ENCODE measurements at places on chromosomes 1 and 21.

DNA sequence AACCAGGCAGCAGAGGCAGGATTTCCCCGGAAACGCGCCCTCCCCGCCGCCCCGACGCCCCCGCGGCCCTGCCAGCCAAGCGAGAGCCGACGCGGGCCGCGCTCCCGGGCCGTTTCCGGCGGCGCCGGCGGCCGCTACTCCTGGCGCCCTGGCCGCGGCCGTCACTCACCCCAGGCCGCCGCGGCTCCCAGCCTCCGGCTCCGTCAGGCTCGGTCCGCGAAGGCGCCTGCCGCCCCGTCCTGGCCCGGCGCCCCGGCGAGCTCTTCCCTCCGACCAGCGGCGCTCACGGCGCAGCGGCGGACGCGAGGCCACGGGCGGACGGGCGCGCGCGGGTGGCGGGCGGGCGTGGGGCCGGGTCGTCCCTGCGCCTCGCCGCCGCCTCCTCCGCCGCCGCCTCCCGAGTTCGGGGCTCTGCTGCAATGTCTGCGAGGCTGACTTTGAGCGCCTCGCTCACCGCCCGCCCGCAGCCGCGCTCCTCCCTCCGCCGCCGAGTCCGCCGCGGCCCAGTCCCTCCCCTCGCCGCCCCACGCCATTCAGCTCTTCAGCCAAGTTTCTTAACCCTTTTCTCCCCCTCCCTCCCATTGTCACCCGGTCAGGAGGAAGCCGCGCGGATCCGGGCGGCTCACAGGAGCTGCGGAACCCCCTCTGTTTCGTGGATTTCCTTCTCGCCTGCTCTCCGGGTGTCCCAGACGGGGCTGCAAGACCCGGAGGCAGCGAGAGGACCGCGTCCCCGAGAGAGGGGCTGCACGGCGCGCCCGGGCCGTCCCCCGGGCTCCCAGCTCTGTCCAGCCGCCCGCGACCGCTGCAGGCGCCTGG lies at the start of gene NRIP1:
Gene NRIP1 (minus strand): TSS at position 425 of the 816 bp plus-strand sequence. CDS start 96,808 bp downstream, outside the sequence.
- DNase-seq, result peak; percentile 84

DNA sequence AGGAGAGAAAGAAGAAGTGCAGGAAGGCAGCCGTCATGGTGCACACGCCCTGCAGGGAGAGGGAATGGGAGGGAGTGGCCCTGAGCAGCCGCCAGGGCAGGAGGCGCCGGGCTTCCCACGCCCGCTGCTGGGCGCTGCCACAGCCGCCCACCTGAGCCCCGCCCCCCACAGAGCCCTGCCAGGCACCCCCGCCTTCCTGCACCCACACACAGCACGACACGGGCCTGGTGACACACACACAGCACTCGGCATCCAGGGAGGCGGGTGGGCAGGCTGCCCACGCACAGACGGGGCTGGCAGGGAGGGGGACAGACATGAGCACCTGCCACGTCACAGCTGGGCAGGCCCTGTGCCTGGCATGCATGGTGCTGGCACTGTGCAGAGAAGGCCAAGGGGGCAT lies 27.5 kb downstream of the ADGRB2 start:
- no peak for DNase-seq

- no peak for DNase-seq
These were observed 14.0 kb upstream of the PRDM16 start for GRCh38 chr1:3055051-3055450.

DNA sequence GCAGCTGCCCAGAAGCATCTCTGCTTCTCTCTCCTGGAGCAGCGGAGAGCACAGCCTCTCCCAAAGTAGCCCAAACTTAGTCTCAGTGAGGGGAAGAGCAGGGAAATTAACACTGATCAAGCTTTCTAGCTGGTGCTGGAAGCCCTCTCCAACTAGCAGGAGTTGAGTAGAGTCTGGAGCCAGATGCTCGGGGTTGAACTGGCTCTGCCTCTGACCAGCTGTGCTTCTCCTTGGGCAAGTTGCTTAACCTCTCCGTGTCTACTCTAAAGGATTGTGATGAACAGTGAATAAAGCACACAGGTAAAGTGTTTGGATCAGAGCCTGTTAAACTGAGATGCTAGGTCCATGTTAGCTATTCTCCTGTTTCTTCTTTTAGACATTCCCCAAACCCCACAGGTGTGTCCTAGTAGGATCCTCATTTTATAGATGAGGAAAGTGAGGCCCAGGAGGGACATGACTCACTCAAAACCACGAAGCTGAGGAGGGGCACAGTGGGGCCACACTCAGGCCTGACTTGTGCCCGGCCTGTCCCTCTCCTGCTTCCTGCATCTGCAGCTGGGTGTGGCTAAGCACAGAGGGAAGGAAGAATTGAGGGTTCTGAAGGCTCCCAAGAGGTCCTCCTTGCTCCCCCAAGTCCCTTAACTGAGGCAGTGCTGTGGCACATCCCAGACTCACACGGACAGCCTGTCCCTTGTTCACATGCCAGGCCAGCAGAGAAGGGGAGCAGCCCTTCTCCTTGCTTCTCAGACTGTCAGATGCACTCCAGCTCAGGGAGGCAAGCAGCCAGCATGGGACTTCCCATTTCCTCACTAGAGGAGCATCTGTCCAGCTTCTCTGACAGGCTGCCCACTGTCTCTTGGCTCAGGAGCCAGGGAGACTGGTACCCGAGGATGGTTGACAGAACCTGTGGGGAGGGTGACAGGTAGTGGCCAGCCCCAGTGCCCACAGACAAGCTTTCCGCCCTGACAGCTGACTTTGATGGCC lies 152.0 kb upstream of the IGSF21 start:
- no peak for DNase-seq

GRCh38 chr1:36638268-36638667 lies 155.6 kb upstream of the CSF3R start:
- DNase-seq, result no peak

GRCh38 chr1:230348386-230349019 lies 77.6 kb downstream of the PGBD5 start:
- DNase-seq, result no peak

GRCh38 chr1:28039341-28039740 lies 49.1 kb downstream of the EYA3 start:
- DNase-seq, result no peak

DNA sequence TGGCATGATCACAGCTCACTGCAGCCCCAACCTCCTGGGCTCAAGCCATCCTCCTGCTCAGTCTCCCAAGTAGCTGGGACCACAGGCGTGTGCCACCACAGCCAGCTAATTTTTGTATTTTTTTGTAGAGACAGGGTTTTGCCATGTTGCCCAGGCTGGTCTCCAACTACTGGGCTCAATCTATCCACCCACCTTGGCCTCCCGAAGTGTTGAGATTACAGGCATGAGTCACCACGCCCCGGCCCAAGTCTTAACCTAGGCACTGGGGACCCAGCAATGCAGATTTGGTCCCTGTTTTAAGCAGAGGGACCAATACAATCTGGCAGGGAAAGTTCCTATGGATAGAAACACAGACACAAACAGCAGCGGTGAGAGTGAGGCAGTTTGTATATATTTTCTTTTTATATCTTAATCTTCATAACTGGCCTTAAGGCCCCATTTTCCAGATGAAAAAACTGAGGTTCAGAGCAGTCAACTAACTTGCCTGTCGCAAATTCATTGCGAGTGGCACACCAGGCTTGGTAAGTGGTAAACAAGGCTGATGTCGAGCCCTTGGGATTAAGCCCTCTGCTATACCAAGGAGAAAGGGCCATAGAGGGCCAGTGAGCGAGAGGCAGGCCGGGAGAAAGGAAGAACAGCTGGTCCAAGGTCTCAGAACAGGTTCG lies 77.8 kb upstream of the TINAGL1 start:
- DNase-seq, result no peak

- no peak for DNase-seq
These were observed 22.3 kb downstream of the CDC42 start for GRCh38 chr1:22074803-22075202.

GRCh38 chr1:47593013-47593568 lies 155.2 kb downstream of the FOXD2 start:
- DNase-seq, result no peak

DNA sequence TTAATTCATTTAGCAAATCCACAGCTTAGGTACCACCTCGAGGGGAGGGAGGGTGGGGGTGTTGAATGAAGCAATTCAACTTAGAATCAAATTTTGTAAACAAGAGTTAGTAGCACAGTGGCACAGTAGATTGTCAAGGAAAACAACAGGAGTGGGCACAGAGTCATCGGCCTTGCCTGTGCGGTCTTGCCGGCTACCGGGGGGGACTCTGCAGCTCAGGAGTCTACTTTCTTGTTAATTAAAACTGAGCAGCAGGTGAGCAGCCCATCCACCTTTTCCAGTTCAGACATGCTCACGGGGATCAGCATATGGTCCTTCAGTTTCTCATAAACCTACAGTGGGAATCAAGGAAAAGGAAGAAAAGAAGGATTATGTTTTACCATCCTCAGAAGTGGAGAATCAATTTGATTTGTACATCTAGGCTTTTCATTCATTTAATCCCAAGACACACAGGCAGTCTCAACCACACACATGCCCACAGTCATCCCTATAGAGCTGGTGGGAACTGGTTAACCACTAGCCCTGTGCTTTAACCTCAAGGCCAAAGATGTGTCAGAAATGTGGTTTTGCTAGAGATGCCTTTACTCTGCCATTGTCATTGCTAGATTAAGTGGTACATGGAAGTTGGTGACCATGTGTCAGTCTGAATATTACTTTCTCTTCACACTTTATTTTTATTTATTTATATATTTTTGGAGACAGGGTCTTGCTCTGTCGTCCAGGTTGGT lies 45.0 kb upstream of the BCL10 start:
- no peak for DNase-seq

- no peak for DNase-seq
These were observed 12.8 kb upstream of the LRRC52 start for GRCh38 chr1:165531021-165531420.

- no peak for DNase-seq
These were observed 59.6 kb downstream of the RNF187 start for GRCh38 chr1:228546541-228547463.

GRCh38 chr1:162391790-162392563 lies 10.4 kb downstream of the C1orf226 start:
- no peak for DNase-seq

- DNase-seq, result no peak
These were observed 15.6 kb upstream of the ZNF669 start for GRCh38 chr1:247119600-247120407.

- DNase-seq, result no peak
These were observed 7.8 kb upstream of the AMIGO1 start for GRCh38 chr1:109517337-109517736.

- no peak for DNase-seq
These were observed 428.2 kb downstream of the NPHP4 start for GRCh38 chr1:5563861-5564577.

- no peak for DNase-seq
These were observed 70.7 kb upstream of the CAMK1G start for GRCh38 chr1:209512821-209513220.

GRCh38 chr1:2789986-2790581 lies 11.4 kb downstream of the TTC34 start:
- DNase-seq, result no peak

- DNase-seq, result no peak
These were observed 8.2 kb upstream of the MAGOH start for GRCh38 chr1:53246261-53247134.

- no peak for DNase-seq
These were observed 5.0 kb upstream of the SH2D1B start for GRCh38 chr1:162416909-162417308.

GRCh38 chr1:229147072-229147471 lies 123.8 kb upstream of the RAB4A start:
- DNase-seq, result no peak

GRCh38 chr1:16006552-16007485 lies 2.8 kb downstream of the SRARP start:
- DNase-seq, result no peak

GRCh38 chr21:45264146-45264911 lies 23.4 kb downstream of the POFUT2 start:
- no peak for DNase-seq

DNA sequence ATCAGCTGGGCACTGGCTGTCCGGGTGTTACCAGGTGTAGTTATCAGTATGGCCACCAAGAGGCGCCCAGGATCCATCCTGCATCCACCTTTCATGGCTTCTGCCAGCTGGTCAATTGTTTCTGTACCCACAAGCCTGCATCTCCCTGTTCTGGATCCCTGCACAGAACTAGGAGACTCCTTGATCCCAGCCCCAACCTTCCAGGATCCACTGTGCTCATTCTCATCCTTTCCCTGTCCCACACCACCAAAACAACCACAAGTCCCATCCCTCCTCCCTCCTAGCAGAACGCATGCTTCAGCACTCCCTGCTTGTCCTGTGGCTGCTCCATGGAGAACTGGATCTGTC lies 27.2 kb upstream of the FOXE3 start:
- DNase-seq, result peak; percentile 14

- no peak for DNase-seq
These were observed 26.8 kb upstream of the CD1D start for GRCh38 chr1:158153746-158154444.

Data from C1 segment of cervical spinal cord (tissue), 14 donors.